ENCODE measurements at places on chromosomes 16 and 17. TPM values are rescaled to one million over a fixed set of nuclear protein-coding genes. Genes with fewer than 3 reads are reported as not detected.

DNA sequence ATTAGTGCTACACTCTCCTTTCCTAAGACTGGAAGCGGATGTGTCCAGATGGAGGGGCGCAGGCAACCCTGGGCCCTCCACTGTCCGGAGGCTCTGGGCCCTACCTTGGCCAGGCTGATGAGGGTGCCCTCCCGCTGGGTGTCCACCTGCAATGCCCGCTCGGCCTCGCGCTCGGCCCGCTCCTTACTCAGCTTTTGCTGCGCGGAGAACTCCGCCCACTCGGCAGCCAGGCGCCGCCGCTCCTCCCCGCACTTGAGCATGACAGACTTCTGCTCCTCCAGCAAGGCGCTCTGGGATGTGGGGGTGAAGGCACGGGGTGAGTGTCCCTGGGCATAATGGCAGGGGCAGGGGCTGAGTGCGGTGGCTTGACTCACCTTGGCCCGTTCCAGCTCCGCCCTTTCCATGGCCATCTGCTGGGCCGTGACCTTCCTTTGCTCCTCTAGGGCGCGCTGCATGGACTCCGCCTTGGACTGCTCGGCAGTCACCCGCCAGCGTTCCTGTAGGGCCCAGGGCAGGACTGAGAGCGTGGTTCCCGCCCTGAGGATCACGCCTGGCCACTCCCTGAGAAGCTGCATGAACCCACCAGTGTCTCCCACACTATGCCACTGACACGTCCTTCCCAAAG is 10.1 kb upstream of the MRPL38 start:
- no peak for DNase-seq

The DYNC1LI2 gene
- 66.9 TPM for total RNA-seq

DNA sequence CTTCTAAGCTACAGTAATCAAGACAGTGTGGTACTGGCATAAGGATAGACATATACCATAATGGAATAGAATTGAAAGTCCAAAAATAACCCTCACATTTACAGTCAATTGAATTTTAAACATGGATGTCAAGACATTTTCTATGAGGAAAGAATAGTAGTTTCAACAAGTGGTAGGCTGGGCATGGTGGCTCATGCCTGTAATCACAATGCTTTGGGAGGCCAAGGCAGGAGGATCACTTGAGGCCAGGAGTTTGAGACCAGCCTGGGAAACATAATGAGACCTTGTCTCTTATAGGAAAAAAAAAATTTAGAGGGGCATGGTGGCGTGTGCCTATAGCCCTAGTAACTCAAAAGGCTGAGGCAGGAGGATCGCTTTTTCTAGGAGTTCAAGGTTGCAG is 122.8 kb upstream of the TBX2 start:
- DNase-seq, result no peak

The WNK4 gene
- not detected for total RNA-seq

DNA sequence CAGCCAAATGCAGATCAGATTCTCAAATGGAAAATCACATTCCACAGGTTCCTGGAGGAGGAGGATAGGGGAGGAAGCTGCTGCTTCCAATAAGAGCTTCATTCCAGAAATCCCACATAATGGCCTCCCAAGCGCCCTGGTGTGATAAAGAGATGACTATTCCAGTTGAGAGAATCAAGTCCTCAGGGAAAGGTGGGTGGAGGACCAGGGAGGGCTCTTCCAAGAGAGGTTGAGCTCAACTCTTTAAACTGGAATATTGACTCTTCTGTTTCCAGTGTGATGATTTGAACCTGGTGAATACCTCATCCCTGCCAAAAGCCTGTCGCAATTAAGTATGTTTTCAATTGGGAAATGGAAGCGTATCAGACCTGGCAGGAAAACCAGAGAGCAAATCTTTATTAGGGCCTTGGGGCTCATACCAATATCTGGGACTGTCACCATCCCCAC is 81.4 kb upstream of the DYNLRB2 start:
- DNase-seq, result no peak

- DNase-seq, result no peak
Measured at GRCh38 chr17:43945074-43945829, 3.0 kb upstream of the PPY start.

DNA sequence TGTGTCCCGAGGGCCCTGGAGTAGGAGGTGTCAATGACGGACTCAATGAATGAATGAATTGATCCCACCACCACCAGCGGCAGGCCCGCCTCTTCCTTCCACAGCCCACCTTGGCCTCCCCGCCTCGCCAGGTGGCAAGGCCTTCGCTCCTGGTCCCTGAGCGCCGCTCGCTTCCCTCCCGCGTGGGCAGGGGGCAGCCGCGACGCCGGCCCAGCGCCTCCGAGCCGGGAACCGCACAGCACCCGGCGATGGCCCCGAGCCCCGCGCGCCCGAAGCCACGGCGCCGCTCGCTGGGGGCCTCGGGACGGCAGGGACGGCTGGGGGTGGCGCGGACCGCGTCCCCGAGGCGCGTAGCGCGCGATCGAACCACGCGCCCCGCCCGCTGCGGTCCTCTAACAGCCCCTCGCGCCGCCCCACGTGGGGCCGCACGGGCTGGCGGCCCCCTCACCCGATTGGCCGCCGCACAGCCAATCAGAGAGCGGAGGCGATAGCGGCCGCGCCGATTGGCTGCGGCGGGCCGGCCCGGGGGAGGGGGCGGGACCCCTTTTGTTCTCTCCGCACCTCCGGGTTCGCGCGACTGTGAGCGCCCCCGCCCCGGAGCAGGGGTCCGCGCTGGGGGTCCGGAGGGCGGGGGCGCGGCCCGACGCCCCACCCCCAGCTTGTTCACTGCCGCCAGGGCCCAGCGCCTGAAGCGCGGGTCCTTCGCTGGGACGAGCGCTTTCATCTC is 31.4 kb downstream of the ACTG1 start:
- peak; percentile 69 for DNase-seq

DNA sequence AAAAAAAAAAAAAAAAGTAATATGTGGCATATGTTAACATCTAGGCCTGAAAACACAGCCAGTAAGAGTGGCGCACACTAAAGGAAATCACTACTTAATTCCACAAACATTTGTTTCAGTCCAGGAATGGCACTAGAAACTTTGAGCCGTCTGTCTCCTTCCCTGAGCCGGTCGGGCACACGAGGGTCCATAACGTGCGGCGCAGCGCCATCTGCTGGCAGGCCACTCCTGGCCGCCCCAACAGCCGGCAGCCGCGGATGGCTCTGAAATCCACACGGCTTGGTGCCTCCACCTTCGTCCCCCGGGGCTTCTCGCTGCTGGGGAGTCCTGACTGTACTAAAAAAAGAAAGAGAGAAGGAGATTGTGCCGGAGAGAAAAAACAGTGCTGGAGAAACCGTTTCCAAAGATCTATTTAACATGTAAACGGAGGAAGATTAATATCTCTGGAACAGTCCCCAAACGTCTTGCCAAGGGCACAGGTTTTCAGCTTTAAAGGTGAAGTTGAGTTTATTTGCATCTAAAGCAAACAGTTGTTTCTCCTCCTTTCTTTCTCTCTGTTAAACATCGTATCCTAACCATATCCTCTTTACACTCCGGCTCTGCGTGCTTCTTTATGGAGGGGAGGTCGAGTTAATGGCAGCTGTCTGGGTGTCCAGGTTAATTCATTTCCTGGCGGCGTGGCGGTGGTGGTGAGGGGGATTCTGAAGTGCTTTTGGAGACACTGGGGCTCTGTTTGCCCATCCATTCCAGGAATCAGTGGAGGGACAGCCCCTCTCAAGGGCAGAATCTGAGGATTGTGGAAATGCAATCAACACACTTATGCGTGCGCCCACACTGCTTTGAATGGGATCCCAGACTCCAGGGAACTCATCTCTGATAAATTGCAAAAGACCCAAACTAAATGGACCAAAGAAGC is 611.3 kb upstream of the SALL1 start:
- peak; percentile 61 for DNase-seq

- no peak for DNase-seq
Measured at GRCh38 chr16:24511174-24511573, 28.2 kb upstream of the RBBP6 start.

DNA sequence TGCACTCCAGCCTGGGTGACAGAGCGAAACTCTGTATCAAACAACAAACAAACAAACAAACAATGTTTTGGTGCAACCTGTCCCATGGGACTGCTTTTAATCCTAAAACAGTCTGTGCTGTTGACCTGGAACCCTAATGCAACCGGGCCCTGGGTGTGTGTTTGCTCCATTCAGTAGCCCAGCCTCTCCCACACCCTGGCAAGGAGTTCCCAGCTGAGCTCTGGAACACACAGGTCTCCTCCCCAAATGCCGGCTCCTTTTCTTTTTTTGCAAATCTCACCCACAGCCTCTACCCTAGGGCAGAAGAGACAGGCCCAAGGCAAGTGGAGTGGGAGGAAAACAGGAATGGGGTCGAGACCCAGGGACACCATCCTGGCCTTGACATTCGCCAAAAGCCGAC is 29.8 kb upstream of the RASD1 start:
- no peak for DNase-seq

DNA sequence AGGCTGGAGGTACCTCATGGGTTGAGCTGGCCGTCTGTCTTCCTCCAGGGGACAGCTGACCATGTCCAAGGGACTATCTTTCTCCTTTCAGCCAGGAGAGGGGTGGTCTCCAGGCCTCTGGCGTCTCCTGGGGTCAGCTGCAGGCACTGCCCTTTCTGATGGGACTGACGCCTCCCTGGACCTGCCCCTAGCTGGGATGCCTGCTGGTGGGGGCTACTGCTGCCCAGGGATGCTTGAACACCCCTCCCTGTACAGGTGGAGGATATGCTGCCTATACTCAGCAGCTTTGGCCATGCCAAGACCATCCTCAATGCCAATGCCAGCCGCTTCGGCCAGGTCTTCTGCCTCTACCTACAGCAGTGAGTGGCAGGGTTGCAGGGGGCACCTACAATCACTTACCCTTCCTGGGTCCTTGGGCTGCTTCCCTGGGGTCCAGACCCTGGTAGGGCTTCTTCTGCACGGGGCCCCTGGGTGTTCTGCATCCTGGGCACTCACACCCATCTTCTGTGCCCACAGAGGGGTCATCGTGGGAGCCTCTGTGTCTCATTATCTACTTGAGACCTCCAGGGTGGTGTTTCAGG is 4.2 kb downstream of the MYO15B start:
- no peak for DNase-seq

The KRTAP3-1 gene
- total RNA-seq, result not detected

- DNase-seq, result no peak
Measured at GRCh38 chr17:14959106-14959648, 305.9 kb downstream of the PMP22 start.

The TSPOAP1 gene
- not detected for total RNA-seq

Data from Caki2 (cell line).